ENCODE measurements at places on chromosomes 12 and 14.

GRCh38 chr12:82407481-82407880 is 49.2 kb downstream of the METTL25 start:
- no peak for DNase-seq

- no peak for DNase-seq
These were observed at the start of gene SLC24A4 for GRCh38 chr14:92323011-92323915. Gene SLC24A4, plus strand, starts transcription at chr14:92323165. Its CDS starts 666 bp downstream, at chr14:92323831.

DNA sequence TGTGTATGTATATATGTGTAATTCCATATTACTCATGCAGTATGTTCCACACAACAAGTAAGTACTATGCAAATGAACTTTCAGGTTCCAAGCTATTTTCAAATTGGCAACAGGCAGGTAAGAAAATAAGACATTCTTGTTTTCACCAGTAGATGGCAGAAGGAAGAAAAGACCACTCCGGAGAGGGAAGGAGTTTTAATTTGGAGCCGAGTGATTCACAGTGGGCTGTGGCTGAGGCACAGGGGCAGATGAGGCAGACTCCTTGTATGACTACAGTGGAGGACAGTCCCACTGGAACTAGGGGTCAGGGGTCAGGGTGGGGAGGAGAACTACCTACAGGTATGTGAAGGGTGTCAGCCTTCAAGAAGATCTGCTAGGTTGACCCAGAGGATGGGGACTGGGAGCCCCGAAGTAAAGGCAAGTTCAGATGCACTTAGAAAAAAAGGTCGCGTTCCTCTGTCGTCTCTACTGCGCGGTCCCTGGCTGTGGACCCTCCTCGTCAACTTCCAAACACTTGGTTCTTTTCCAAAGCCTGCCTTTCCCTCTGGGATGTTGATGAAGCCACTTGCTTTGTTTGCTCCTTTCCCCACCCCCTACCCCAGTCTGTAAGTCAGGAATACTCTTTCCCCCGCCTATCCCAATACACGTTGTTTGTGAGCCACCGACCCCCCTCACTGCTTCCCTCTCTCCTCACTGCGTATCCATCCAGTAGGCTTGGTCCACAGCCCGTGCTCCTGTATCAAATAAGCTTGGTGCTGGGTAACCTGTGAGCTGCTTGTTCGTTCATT is 24.1 kb downstream of the DDX47 start:
- peak; percentile 72 for DNase-seq

DNA sequence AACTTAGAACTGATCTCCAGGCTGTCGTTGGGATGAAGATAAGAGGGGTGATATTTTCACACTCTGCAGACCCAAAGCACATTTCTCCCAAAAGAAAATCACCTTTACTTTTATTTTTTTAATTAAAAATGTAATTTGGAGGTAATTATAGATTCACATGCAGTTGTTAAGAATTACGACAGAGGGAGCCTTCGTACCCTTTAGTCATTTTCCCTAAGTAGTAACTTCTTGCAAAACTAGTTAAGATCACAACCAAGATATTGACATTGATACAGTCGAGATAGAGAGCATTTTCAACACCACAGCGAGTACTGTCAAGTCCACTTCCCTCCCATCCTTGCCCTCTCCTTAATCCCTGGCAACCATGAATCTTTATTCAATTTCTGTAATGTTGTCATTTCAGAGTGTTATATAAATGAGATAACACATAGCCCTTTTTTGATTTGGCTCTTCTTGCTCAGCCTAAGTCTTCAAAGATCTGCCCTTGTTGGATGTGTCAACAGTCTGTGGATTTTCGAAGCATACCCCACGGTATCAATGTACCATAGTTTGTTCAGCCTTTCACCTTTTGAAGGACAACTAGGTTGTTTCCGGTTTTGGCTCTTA is 39.6 kb downstream of the DNAH10 start:
- DNase-seq, result peak; percentile 3

GRCh38 chr12:10215436-10215835 is 2.8 kb downstream of the GABARAPL1 start:
- DNase-seq, result no peak

Data from epithelial cell of prostate (primary cell).